ENCODE measurements at places on chromosomes 12 and 14.

- no peak for DNase-seq
Observed at GRCh38 chr14:34778744-34779143, 64.4 kb upstream of the CFL2 start.

DNA sequence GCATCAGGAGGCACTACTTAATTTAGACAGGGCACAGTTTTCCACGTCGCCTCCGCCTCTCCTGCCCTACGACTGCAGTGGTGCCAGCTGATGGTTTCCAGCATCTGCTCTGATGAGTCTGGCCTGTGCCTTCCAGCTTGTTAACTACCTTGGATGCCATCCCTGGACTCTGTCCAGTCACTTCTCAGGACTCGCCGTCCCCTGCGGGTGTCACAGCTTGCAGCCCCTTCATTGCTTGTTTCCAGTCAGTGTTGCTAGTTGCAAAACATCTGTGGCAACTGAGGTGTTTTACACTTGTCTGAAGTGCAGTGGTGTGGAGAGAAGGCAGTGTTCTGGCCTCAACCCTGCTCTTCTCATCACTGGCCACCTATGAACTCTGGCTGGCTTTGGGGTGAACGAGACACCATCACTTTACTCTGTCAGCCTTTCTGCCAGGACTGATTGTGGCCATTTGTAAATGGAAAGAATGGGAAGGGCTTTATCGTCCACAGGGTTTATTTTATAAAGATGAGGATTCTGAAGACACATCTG is 8.3 kb downstream of the ADGRD1 start:
- DNase-seq: peak; percentile 56

GRCh38 chr12:90970471-90970870 is 15.5 kb upstream of the CCER1 start:
- no peak for DNase-seq

GRCh38 chr12:94571556-94571955 is 78.8 kb downstream of the TMCC3 start:
- DNase-seq: no peak

DNA sequence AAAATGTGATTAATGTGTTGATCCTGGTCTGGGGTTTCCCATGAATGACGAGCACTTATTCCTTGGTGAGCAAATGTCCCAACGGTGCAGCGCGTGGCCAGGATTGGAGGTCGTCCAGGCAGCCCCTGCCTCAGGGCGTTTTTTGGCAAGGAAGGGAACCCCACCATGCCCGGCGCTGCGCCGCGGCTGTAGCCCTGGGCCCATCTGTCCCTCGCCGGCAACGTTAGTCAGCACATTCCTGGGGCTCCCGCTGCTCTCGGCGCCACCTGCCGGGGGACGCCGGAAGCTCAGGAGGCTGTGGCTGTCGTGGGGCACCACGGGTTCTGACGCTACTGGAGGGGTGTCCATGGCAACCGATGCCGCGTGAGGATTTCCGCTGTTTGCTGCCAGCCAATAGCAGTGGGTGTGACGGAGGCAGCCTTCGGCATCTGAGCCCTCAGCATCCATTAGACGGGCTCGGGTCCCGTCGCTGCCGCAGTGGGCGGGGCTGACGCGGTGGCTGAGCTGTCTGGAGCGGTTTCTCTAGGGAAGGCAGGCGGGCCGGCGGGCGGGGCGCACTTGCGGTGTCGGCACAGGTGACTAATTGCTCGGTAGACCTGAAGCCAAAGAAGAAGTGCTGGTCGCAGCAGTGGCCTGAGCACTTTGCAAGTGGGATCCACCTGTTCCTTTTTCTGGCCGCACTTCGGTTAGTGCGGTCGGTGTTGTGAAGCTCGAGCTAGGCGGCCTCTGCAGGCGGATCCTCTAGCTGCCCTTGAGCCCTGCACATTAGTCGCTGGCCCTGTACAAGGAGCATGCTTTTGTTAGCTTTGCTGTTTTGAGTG is 29.5 kb downstream of the RAB35 start:
- DNase-seq: peak; percentile 96

GRCh38 chr12:96274331-96274730 is 80.2 kb downstream of the ELK3 start:
- DNase-seq: no peak

DNA sequence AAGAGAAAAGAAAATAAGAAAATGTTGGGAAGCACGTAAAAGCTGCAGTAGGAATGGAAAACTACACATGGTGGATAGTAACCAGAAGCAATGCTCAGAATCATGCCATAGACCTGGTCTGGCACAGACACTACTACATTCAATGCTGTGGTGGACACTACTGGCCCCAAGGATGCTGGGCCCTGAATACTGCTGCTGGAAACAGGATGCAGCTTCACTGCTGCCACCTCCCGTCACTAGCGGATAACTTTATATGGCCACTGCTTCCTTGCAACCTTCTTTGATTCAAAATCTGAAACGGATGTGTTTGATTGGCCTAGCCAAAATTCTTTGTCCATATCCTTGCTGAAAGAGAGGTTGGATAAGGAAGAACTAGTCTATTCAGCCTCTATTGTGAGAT is 30.7 kb downstream of the ADCY6 start:
- no peak for DNase-seq

DNA sequence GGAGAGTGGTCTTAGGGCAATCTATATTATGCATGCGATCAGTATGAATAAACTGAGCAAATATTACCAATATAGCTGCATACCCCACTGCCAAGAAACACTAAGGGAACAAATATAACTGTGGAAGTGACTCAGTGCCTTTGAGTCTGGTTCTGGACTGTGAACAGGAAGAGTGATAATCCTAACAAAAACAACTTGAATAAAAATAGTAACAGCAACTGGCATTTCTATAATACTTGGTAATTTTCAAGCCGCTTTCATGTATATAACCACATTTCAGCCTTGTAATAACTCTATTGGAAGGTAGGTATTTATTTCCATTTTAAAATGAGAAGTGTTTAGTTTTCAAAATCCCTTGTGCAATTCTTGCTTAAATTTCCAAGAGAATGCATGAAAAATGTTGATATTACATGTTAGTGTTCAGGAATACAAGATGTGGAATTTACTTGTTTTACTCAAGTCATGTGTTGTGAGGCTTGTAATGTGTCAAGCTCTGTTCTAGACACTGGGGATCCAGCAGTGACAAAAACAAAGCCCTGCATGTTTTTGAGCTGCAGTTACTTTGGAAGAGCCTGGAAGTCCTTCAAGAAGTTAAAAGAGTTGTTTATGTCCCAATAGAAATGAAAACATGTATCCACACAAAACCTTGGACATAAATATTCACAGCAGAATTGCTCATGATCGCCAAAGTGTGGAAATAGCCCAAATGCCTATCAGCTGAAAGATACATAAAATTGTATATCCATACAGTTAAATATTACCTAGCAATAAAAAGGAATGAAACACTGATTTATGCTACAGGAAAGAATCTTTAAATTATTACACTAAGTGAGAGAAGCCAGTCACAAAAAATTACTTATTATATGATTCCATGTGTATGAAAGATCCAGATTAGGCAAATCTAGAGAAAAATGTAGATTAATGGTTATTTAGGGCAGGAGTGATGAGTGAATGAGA is 338.1 kb upstream of the TMEM132C start:
- no peak for DNase-seq

DNA sequence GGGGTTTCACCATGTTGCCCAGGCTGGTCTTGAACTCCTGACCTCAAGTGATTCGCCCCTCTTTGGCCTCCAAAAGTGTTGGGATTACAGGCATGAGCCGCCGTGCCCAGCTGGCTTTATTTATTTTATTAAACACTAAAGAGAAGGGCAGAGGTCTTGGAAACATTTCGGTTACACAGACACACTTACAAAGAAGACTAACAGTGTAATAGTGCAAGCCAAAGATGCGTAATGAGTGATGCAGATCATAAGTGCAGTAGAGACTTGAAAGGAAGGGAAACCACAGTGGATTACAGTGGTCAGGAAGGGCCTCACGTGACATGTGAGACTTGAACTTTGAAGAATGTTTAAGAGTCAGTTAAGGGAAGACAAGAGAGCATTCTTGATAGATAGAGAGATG is 33.9 kb upstream of the CDK17 start:
- no peak for DNase-seq

DNA sequence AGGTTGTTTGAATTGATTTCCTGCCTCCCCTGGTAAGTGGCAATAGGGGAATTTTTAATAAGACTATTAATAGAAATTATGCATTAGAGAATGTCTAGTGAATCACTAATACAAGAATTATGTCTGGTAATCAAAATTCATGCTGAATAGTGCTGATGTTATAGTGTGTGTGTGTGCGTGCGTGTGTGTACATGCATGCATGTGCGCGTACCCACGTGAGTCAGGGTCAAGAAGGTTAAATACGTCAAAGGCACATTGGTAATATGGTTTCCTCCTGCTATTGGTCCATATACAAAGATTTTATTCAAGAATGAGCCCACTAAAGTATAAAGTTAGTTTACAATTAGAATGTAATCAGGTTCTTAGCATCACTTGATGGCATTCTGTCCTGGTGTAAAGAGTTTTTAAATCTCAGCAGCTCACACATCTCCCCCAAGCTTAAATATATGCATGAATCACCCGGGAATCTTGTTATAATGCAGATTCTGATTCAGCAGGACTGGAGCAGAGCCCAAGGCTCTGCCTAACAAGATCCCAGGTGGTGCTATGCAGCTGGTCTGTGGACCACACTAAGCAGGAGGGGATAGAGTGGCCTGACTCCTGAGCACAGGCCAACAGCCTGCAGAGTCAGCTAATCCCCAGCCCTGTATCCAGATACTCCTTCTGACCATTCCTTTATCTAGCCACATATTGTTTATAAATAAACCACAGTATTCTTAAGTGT is 43.9 kb downstream of the TTC9 start:
- no peak for DNase-seq

DNA sequence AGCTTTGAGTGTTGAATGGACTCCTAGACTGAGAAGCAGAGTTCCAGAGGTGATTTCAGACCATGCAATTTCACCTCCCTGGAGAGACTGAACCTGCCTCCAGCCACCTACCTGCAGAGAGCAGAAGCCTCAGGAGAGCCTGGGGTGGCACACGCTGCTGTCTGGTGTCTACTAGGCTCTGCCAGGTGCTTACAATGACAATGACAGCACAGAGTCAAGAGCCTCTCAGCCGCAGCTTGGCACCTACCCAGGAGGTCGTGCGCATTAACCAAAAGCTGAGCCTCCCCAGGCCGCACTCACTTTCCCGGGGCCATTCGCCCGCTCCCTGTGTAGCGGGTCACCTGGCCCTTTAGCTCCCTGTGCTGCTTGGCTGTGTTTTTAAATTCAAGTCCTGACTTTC is 63.2 kb downstream of the TESC start:
- no peak for DNase-seq
